WERI-Rb-1 (cell line): ENCODE measurements at places on chromosomes 5 and 9.

- DNase-seq, result no peak
These were observed 31.8 kb downstream of the FABP6 start for GRCh38 chr5:160260881-160261815.

DNA sequence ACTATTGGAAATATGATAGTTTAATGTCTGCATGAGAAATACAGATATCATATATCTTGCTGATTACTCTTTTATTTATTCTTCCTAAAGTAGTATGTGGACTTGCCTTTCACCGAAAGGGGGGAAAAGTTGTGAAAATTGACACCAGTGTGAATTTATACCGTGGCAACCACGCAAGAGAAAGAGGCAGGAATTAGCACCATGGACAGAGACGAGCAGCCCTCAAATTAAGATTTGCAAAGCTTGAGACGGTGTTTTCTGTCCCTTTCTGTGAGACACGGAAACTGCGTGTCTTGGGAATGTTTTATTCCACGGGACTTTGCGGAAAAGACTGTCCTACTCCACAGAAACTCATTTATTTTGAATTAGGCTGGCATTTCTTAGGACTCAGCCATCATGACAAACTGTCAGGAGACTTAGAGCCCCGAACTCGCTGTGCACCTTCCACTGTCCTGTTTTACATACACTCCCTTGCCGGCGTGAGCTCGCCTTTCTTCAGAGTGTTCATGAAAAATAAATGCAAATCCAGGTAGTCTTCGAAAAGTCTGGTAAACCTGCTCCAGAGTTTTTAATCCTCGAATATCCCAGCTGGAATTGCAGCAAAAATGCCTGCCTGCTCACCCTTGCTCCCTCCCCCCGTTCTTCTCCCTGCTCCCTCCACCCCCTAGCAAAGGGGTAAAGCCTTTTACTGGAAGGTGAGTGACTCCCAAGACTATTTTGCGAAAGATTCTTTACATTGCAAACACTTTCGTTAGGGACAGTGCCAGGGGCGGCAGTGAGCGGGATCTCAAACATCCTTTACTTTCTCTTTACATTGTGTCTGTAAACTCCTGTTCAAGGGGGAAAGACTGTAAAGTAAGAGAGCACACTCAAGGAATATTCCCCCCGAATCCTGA lies 3.8 kb upstream of the ELAVL2 start:
- no peak for DNase-seq

DNA sequence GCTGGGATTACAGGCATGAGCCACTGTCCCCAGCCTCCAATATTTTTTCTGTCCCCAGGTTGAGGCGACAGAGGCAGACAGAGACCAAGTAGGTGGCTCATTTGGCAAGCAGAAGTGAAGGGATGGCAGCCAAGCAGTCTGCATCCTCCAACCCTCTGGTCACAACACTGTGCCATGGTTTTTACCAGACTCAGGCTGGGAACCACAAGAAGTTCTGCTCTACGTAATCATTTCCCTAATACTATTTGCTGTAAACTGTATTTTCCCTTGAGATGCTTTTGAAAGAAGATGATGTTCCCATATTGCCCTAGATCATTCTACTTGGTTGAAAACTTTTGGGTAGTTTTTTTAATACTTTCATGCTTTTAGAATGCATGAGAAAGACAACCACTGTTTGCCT lies 40.5 kb downstream of the PTTG1 start:
- DNase-seq, result no peak

DNA sequence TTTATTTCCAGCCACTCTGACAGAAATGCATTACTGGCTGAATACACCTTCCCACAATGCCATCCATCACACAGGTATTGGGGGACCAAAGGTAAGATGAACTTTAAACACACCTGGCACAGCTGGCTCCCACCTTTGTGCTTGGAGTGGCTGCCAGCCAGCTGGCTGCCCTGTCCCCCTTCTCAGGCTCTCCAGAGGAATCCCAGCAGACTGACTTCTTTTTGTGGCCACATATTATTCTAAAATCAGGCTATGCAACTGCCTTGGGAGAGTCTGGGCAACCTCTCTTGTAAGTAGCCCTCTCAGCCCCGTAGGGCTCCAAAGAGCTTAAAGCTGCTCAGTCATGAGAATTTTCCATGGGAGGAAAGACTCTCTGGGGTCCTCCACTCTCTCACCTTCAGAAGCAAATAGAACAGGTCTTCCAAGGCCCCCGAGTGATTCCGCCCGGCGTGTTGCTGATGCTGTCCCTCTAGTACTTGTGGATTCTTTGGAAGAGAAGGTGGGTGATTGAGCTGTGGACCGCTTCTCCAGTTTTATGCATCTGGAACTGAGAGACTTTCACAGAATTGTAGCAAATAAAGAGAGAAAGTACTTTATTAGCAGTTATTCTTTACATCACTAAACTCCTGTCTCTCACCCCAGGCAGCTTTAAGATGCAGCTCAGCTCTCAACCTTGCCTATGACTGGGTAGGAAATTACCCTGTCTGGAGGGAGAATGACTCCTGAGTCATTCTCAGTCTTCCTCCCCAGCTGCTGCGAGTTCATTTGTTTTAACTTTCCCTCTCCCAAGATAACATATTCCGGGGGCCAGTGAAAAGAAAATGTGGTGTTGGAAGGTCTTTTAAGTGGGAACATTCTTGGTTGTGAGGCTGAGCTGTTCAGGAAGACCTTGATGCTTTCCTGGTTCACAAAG lies 159.4 kb upstream of the PITX1 start:
- DNase-seq, result no peak

DNA sequence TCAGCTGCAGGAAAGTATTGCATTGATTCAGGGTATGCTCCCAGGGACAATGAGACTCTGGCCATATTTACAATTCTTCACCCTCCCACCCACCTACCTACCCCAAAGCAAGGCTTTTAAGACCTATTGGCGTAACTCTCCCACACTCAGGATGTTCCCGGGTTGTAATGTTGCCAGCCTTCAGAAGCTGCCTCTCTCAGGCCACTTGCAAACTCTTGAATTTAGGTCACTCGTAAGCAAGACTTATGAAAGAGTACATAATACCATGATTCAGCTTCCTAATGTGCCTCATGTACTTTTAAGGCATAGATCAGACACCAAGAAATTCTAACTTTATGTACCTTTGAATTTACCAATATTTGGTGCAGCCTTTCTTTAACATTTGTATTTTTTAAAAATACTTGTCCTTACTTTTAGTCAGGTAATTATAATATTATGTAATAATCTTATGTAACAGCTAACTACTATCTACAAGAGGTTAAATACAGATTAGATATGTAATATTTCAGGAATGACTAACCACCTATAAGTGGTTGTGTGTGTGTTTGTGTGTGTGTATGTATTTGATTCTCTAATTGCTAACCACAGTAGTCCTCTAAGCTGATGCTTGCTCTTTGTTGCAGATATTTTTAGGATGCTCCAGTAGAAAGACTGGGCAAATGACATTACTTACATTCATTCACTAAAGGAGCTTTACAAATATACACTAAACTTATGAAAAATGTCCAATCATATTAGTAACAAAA lies 630.5 kb upstream of the MEF2C start:
- no peak for DNase-seq
